ENCODE measurements at places on chromosomes 12 and 14. TPM values are rescaled to one million over a fixed set of nuclear protein-coding genes. Genes with fewer than 3 reads are reported as not detected.

GRCh38 chr12:52531566-52532300 lies 11.5 kb upstream of the KRT5 start:
- no peak overlapping the region for H3K27ac ChIP-seq
- no peak overlapping the region for H3K4me3 ChIP-seq
- H3K36me3 ChIP-seq = no peaks in the 10 kb centered on the region
- no peaks in the 10 kb centered on the region for H3K27me3 ChIP-seq

- H3K36me3 ChIP-seq = no peaks in the 10 kb centered on the region
- H3K4me3 ChIP-seq = peak overlapping the region; percentile 72
- H3K4me1 ChIP-seq = peaks cover 77% of the 10 kb centered on the region
- no peaks in the 10 kb centered on the region for H3K27me3 ChIP-seq
These were observed 100.5 kb downstream of the LRRC74A start for GRCh38 chr14:76926521-76927251.

- H3K27me3 ChIP-seq = peaks cover 2% of the 10 kb centered on the region
- H3K27ac ChIP-seq = peak within 1 kb of the TSS; percentile 81
- no peaks in the 10 kb centered on the region for H3K36me3 ChIP-seq
- H3K4me1 ChIP-seq = peaks cover 13% of the 10 kb centered on the region
- peak; percentile 47 for DNase-seq
These were observed at the start of gene VSIG10 for GRCh38 chr12:118103601-118104382. TSS of gene VSIG10 (minus strand) at chr12:118104011. CDS start at chr12:118103671, 340 bp downstream.

GRCh38 chr14:87840906-87841305 lies 152.1 kb downstream of the GALC start:
- H3K27ac ChIP-seq = no peak overlapping the region
- H3K36me3 ChIP-seq = no peaks in the 10 kb centered on the region
- peaks cover 2% of the 10 kb centered on the region for H3K27me3 ChIP-seq
- H3K4me3 ChIP-seq = no peak overlapping the region
- H3K4me1 ChIP-seq = peaks cover 8% of the 10 kb centered on the region

DNA sequence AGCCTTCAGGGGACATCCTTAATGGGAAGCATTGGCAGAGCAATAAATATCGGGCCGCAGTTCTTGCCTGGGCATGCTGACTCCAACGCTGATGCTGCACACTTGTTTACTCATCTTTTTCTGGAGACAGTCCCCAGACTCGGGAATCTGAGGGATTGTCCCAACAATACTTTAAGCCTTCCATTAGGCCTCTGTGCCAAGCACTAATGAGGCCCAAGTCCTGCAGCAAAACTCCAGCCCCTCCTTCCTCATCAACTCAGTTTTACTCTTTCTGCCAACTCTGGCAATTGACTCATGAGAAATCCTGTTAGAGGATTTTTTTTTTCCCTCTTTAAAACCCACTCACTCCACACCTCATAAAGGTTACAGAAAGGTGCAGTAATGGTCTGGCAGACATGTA lies 233.4 kb upstream of the PELI2 start:
- no peak for DNase-seq
- H3K4me1 ChIP-seq = no peaks in the 10 kb centered on the region
- no peak overlapping the region for H3K27ac ChIP-seq
- no peak overlapping the region for H3K4me3 ChIP-seq

GRCh38 chr12:13094367-13094766 lies 9.1 kb downstream of the GSG1 start:
- H3K36me3 ChIP-seq = no peaks in the 10 kb centered on the region
- DNase-seq = no peak
- peaks cover 23% of the 10 kb centered on the region for H3K4me1 ChIP-seq
- no peak overlapping the region for H3K27ac ChIP-seq
- no peak overlapping the region for H3K4me3 ChIP-seq

- no peaks in the 10 kb centered on the region for H3K27me3 ChIP-seq
- no peak overlapping the region for H3K27ac ChIP-seq
- peaks cover 11% of the 10 kb centered on the region for H3K4me1 ChIP-seq
- no peaks in the 10 kb centered on the region for H3K36me3 ChIP-seq
- H3K4me3 ChIP-seq = no peak overlapping the region
These were observed 22.6 kb downstream of the DACT1 start for GRCh38 chr14:58660407-58660806.

DNA sequence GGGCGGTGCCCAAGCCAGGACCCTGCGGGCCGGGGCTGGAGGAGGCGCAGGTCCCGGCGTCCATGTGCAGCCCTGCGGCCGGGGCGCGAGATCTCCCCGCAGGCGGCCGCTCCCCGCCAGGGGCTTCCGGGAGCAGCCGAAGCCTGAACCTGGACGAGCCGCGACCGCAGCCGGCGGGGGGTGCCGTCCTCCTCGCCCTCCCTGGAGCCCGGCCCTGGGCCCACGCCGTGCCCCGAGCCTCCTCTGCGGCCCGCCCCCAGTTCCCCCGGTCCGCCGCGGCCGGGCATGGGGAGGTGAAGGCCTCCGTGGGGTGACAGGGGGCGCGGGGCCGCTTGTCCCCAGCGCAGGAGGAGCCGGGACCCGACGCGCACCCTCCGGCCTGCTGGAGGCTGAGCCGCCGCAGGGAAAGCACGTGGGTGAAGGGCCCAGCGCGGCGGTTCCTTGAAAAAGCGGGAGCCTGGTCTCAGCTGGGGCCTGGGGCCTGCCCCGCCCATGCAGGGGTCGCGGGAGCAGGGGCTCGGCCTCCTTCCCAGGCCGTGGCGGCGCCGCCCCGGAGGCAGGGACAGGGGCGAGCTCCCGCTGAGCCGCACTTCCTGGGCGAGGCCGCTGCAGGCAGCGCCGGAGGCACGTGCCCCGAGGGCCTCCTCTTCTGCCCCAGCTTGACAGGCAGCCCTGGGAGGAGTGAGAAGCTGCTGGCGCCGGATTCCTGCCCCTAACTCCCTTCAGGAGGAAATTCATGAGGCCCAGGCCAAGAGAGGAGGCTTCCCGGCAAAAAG lies 55.6 kb upstream of the PPP2R5C start:
- DNase-seq = no peak
- H3K27me3 ChIP-seq = peaks cover 13% of the 10 kb centered on the region
- H3K36me3 ChIP-seq = no peaks in the 10 kb centered on the region
- H3K4me1 ChIP-seq = peaks cover 19% of the 10 kb centered on the region
- H3K27ac ChIP-seq = no peak overlapping the region

DNA sequence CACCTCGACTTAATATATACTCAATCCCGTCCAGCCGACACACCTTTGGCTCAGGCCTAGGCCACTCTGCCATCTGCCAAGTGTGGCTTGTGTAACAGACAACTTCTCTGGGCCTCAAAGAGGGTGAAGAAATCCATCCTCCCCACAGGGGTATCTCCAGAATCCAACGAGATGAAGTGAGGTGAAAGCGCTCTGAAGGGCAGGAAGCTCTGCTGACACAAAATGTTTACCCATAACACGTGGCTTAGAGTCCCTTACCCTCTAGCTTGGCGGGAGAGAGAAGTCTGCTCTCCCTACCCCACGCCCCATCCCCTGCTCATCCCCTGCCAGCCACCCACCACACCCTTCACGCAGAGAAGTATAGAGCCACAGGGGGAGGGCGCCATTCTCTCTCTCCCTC lies 13.0 kb downstream of the ZBTB39 start:
- DNase-seq = no peak
- peaks cover 6% of the 10 kb centered on the region for H3K36me3 ChIP-seq
- peaks cover 4% of the 10 kb centered on the region for H3K27me3 ChIP-seq
- H3K4me1 ChIP-seq = no peaks in the 10 kb centered on the region

GRCh38 chr12:39375206-39375808 lies 67.6 kb downstream of the KIF21A start:
- no peaks in the 10 kb centered on the region for H3K27me3 ChIP-seq
- no peaks in the 10 kb centered on the region for H3K36me3 ChIP-seq
- DNase-seq = no peak
- H3K4me3 ChIP-seq = no peak overlapping the region
- peaks cover 9% of the 10 kb centered on the region for H3K4me1 ChIP-seq

GRCh38 chr12:13816394-13816793 lies 165.0 kb downstream of the GRIN2B start:
- no peaks in the 10 kb centered on the region for H3K27me3 ChIP-seq
- H3K4me3 ChIP-seq = no peak overlapping the region
- no peak overlapping the region for H3K27ac ChIP-seq

- H3K27ac ChIP-seq = no peak overlapping the region
- no peaks in the 10 kb centered on the region for H3K36me3 ChIP-seq
- peaks cover 61% of the 10 kb centered on the region for H3K27me3 ChIP-seq
- H3K4me1 ChIP-seq = peaks cover 4% of the 10 kb centered on the region
These were observed 177.9 kb downstream of the RBM19 start for GRCh38 chr12:113788020-113788856.

DNA sequence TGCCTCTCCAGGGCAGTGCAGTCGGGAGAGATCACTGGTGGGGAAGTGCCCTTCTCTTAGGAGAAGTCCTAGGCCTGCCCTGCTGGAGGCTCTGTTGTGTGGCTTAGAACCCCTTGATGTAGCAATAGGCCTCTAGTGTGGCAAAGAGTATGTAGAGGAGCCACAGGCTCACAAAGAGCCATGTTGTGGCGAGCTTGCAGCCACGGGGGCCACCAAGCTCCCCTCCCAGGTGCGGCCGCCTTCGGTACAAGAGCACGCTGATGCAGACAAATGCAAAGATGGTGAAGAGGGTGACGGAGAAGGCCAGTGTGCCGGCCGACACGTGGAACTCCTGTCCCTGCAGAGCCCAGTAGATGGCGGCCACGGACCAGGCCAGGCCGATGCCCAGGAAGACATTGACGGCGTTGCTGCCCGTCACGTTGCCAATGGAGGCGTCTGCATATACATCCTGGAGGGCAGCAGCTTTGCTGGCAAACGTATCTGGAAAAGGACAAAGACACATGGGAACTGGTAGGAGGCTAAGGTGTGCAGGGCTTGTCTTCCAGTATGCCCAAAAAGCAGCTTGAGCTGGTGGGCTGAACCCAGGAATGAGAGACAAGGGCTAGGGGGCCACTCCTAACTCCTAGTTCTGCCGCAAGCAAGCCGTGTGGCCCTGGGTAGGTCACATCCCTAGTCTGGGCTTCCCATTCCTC lies 142.8 kb downstream of the SLC8A3 start:
- H3K4me3 ChIP-seq = peak overlapping the region; percentile 21
- no peaks in the 10 kb centered on the region for H3K36me3 ChIP-seq
- H3K27ac ChIP-seq = no peak overlapping the region
- H3K4me1 ChIP-seq = peaks cover 18% of the 10 kb centered on the region
- peak; percentile 62 for DNase-seq

Gene CEBPE
- total RNA-seq = not detected

Gene RIMBP2
- 4.5 TPM for total RNA-seq

Gene RPS6KA5
- total RNA-seq = 2.0 TPM

Gene NELL2
- 89.1 TPM for total RNA-seq

Gene TAS2R8
- total RNA-seq = not detected

Gene ATXN3
- total RNA-seq = 30.2 TPM

Gene PIK3C2G
- not detected for total RNA-seq

Gene SLC6A13
- 0.27 TPM for total RNA-seq

Gene P3H3
- total RNA-seq = 52.7 TPM

Gene FKBP3
- 149 TPM for total RNA-seq

Gene KCNMB4
- 6.1 TPM for total RNA-seq

Gene TEX52
- total RNA-seq = not detected

Gene SCN8A
- total RNA-seq = 13.5 TPM

Gene TSPAN11
- total RNA-seq = 21.4 TPM
